ENCODE measurements at places on chromosomes 7 and 10. TPM values are rescaled to one million over a fixed set of nuclear protein-coding genes. Genes with fewer than 3 reads are reported as not detected.

Gene ZNF727
- total RNA-seq = 0.12 TPM

GRCh38 chr7:128108641-128109423 is 77.6 kb upstream of the LRRC4 start:
- no peak for DNase-seq

- DNase-seq = no peak
Measured at GRCh38 chr10:43983405-43983804, 334.7 kb upstream of the ZNF32 start.

- DNase-seq = no peak
Measured at GRCh38 chr10:25843551-25844170, 90.4 kb upstream of the MYO3A start.

Gene C1QL3
- total RNA-seq = not detected

- DNase-seq = no peak
Measured at GRCh38 chr7:23373151-23374004, 74.2 kb downstream of the MALSU1 start.

Data from naive thymus-derived CD4-positive, alpha-beta T cell (primary cell).